ENCODE measurements at places on chromosomes 7 and 10. TPM values are rescaled to one million over a fixed set of nuclear protein-coding genes. Genes with fewer than 3 reads are reported as not detected.

The IRF5 gene
- 15.4 TPM for total RNA-seq

The PKD2L1 gene
- total RNA-seq, result not detected

The ATOH7 gene
- not detected for total RNA-seq

The MEOX2 gene
- 5.0 TPM for total RNA-seq

The UPK3B gene
- 0.63 TPM for total RNA-seq

Data from heart left ventricle (tissue), 16 donors.